Colonic mucosa (tissue), 4 donors: ENCODE measurements at places on chromosomes 1 and 21. TPM values are rescaled to one million over a fixed set of nuclear protein-coding genes. Genes with fewer than 3 reads are reported as not detected.

The ZRANB2 gene
- total RNA-seq = 56.3 TPM

The CFAP45 gene
- total RNA-seq = 0.30 TPM

DNA sequence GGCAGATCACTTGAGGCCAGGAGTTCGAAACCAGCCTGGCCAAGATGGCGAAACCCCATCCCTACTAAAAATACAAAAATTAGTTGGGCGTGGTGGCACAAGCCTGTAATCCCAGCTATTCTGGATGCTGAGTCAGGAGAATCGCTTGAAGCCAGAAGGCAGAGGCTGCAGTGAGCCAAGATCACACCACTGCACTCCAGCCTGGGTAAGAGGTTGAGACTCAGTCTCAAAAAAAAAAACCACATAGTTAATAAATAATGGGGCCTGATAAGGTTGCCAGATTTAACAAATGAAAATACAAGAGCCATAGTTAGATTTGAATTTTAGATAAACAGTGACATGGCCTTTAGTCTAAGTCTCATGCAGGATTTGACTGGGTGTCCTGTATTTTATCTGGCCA lies 175.7 kb downstream of the ZZZ3 start:
- no peak for DNase-seq

GRCh38 chr1:166703726-166704462 lies 135.4 kb upstream of the POGK start:
- no peak for DNase-seq

- DNase-seq = peak; percentile 43
These were observed 19.6 kb upstream of the C1orf159 start for GRCh38 chr1:1135339-1136136.

- peak; percentile 54 for DNase-seq
These were observed 70.0 kb upstream of the SLC45A1 start for GRCh38 chr1:8247811-8248436.

- DNase-seq = no peak
These were observed 5.1 kb upstream of the HNRNPU start for GRCh38 chr1:244869364-244869827.

- DNase-seq = peak; percentile 59
These were observed 1.6 kb downstream of the ADAM15 start for GRCh38 chr1:155052439-155053395.

The COL11A1 gene
- total RNA-seq = 0.32 TPM

DNA sequence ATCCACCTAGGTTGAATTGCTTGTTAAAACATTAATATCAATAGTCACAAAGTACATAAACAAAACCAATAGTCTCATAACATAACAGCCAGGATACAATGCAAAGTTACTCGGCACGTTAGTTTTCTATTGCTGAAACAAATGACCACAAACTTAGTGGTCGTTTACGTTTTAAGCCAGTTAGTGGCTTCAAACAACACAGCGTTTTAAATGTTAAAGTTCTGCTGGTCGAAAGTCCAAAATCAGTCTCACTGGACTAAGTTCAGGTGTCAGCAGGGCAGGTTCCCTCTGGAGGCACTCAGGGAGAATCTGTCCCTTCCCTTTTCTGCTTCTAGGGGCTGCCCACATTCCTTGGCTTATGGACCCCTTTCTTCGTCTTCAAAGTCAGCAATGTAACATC lies 35.6 kb upstream of the ATP1A1 start:
- DNase-seq = no peak

DNA sequence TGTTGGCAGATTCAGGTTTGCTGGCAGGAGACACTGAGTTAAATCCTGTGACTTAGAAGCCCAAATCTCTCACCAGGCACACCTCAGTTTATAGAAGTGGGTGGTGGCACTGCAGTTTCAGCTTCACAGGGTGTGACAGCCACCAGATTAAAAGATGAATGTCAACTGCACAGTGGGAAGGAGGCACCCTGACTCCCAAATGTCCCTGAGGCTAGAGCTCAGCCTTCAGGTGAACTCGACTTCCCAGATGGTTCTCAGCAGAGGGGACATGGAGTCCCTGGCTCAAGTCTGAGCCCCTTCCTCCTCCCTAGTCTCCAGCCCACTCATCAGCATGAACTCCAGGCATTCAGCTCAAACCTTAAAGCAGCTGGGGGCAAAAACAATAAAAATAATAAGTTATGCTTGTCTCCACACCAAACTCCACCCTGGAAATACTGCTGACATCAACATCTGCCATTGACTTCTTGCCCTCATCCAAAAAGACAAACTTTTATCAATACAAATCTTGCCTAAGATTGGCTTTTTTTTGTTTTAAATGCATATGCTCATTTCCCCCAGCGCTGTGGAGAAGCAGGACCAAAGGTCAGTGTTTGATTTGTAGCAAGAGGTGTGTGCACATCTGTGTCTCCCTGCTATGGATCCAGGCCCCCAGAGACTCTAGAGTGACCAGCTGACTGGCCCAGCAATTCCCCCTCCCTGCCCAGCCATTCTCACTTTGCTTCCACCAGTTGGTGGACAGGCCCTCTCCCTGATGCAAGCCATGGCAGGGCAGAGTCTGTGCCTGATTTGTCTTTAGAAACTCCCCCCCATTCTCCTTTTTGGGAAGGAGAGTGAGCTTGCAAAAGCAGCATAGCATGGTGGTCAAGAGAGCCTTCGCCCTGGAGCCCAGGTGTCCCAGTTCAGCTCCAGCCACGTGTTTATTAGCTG lies 18.5 kb upstream of the S100A7 start:
- DNase-seq = peak; percentile 47

DNA sequence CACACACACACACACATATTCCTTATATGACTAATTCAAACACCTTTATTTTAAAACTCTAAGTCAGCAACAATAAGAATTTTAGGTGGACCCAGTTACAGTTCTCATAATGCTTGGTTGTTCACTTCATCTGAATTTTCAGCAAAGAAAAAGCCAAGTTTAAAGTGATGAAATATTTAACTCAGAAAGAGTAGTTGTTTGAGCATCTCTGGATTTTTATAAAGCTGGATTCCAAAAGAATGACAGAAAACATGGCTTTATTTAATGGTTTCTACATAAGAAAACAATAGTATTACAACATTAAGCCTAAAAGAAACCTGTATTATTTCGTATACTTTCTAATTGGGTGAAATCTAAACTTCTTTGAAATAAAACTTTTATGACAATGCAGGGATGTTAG lies 54.2 kb upstream of the ADAMTS5 start:
- no peak for DNase-seq

The PRR9 gene
- total RNA-seq = not detected

- no peak for DNase-seq
These were observed 199.6 kb downstream of the LTN1 start for GRCh38 chr21:28793043-28793442.

DNA sequence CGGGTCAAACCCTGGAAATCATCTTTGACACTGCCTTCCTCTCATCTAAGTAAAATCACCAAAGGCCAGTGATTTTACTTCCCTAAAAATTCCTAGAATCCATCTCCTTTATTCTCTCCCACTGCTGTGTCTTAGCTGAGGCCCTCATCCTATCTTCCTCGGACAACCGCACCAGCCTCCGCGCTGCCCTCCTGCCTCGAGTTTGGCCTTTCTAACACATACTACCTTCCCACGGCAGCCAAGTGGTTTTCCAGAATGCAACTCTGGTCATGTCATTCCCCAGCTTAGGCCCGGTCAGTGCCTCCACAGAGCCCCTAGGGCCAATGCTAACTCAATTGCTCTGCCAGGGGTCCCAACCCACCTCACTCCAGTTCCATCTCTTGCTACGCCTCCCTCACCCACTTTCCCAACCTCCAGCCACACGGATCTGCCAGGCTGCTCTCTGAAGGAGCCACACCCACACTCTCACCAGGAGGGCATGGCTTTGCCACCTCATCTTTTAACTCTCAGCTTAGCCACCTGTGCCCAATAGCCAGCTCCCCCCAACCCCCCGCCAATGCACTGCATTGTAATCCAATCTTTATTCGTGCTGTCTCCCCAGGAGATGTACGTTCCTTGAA lies 6.8 kb downstream of the TMEM9 start:
- DNase-seq = no peak

GRCh38 chr21:39675590-39675989 lies 62.9 kb downstream of the B3GALT5 start:
- no peak for DNase-seq

The PROX1 gene
- 14.7 TPM for total RNA-seq

The OBSCN gene
- 3.6 TPM for total RNA-seq

- no peak for DNase-seq
These were observed 4.6 kb downstream of the UBAP2L start for GRCh38 chr1:154225370-154225769.

DNA sequence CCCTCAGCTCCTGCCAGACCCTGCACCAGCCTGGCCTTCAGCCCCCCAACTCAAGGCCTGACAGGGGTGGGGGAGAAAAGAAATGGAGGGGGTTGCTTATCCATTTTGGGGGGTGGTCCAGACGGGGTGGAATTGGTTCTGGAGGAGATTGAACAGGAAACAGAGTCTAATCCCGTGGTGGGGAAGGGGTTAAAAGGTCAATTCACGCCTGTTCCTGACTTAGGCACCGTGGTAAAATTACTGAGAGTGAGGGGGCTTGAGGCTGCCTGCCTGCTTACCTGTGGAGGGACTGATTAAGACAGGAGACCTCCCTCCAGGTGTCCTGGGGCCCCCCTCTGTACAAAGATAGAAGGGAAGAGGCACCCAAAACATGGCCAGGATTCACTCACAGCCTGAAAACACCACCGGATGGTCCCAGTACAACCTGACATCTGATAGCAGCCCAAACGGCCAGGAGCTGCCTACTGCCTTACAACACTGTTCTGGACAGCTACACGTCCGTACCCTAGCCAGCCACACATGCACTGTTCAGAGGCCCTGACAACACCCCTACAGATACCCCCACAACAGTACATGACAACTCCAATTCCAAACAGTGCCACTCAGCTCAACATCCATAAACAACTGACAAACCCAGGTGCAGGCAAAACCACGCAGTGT lies 31.8 kb downstream of the AHDC1 start:
- DNase-seq = no peak

DNA sequence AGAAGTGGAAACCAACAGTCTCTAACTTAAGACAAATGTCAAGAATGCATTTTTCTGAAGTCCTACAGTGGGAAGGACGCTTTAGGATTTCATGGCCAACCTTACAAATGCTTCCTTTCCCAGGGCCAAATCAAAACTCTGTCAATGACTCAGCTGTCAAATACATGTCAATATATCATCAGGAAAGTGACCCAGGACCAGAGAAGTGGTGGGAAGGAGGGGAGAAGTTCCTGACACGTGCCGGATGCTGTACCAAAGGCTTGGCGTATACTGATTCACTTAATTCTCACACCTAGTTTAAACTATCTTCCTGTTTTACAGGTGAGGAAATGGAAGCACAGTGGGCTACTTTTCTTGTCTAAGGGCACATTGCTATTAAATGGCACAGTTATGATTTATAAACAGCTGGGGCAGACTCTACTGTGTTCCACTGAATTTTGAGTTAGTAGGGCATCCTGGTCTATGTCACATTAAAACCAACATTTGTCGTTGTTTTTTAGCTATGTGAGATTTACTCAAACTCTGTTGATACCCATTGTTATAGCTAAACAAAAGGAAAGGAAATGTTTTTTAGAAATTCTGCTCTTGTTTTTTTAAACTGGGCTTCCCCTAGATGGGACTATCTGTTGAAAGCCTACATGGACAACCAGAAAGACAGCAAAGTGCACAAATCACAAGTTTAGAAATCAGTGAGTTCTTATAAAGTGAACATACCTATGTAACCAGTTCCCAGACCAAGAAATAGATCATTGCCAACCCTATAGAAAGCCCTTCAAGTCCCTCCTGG lies 208.2 kb upstream of the SGIP1 start:
- DNase-seq = no peak

The OR2T2 gene
- not detected for total RNA-seq

DNA sequence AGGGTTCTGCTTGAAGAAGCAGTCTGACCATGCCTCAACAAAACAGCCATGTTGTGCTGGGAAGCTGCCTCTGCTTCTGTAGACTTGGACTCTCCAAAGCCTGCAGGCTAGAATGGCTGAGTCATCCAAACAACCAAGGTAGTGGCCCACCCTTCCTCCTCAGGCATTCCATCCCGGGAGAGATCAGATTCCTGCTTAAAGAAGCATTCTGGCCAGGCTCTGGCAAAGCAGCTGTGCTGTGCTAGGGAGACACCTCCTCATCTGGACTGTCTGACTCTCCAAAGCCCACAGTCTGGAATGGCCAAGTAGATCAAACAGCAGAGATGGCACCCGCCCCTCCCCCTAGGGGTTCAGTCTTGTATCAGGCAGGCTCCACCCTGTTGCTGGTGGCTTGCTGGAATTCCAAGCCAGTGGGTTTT lies 38.3 kb upstream of the F3 start:
- DNase-seq = no peak

The CCDC27 gene
- not detected for total RNA-seq

The TFAP2E gene
- 1.1 TPM for total RNA-seq

The EFCAB7 gene
- 2.0 TPM for total RNA-seq

GRCh38 chr1:155017946-155018316 lies 15.3 kb downstream of the ZBTB7B start:
- no peak for DNase-seq

The HSD3B2 gene
- 27.2 TPM for total RNA-seq

GRCh38 chr1:201905234-201905890 lies 16.7 kb downstream of the SHISA4 start:
- DNase-seq = no peak

The CHRNB2 gene
- total RNA-seq = 0.07 TPM

DNA sequence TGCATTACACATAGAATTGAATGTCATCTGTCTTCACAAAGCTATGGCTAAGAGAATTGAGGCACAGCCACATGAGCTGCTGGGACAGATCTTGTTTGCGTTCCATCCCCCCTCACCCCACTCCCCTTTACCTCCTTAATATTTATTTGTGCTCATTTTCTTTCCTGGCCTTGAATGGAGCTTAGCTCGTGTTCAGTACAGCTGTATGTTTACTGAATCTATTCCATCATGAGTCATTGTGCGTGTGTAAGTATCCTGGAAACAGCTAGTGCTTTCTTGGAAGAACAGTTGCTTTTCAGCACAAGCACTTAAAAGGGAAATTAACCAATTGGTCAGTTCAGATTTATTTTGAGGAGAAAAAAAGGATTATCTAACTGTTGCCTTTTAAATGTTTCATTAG lies 14.7 kb downstream of the PROX1 start:
- DNase-seq = no peak

The RYR2 gene
- total RNA-seq = 0.15 TPM

The TCP10L gene
- 1.2 TPM for total RNA-seq

GRCh38 chr1:174572771-174573170 lies 125.0 kb downstream of the GPR52 start:
- no peak for DNase-seq

GRCh38 chr1:47812904-47813514 lies 184.2 kb downstream of the TRABD2B start:
- DNase-seq = no peak

GRCh38 chr1:39928809-39929587 lies 25.9 kb upstream of the MFSD2A start:
- peak; percentile 35 for DNase-seq

GRCh38 chr1:157626099-157626498 lies 28.2 kb upstream of the FCRL4 start:
- DNase-seq = peak; percentile 31

GRCh38 chr1:214379236-214379970 lies 98.4 kb downstream of the SMYD2 start:
- DNase-seq = no peak

DNA sequence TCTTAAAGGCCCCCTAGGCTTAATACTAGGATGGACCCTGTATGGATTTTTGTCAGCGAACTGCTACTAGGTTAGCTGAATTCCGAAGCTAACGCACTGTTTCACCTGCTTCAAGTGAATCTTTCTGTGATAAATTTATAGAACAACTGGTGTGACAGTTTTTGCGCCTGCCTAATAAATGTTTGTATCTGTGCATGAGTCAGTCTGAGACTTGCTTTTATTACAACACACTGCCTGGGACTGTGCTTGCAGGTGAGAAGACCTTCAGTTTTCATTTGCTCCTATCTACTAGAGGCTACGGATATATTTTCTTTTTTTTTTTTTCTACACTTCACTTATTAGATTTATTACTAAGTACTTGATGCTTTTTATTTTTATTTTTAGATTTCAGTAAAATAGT lies 420.9 kb downstream of the SMYD3 start:
- DNase-seq = no peak
